ENCODE measurements at places on chromosomes 3 and 15.

- DNase-seq = no peak
These were observed 34.2 kb upstream of the TF start for GRCh38 chr3:133712017-133712416.

DNA sequence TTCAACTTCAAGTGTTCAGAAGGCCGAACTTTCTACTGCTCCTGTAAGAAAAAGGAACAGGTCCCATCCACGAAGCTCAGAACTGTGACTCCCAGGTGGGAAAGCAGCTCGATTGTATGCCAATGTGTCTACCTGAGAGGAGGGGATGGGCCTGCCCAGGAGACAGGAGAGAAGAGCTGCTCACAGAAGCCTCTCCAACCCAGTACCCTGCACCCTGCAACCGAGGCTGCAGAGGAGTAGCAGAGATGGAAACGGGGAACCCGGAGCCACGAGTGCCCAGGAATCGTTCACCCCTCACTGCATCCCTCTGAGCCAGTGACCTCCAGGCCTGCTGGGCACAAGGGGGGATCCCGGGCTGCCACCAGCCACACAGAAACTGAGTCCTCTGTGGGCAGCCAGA is 86.5 kb upstream of the PRR23E start:
- no peak for DNase-seq

GRCh38 chr3:190531406-190531805 is 17.5 kb downstream of the IL1RAP start:
- DNase-seq = no peak

- DNase-seq = no peak
These were observed 53.4 kb downstream of the FOXB1 start for GRCh38 chr15:60057554-60057953.

- no peak for DNase-seq
These were observed 62.4 kb upstream of the TNIK start for GRCh38 chr3:171522651-171523050.

- DNase-seq = no peak
These were observed 104.6 kb downstream of the IL1RAP start for GRCh38 chr3:190618330-190619030.

Measured in stimulated activated naive B cell treated with anti-CD40 and anti-IgM and Interleukin-4, amounts not matched to agents 10 μg/mL and 1 μg/mL and 100 μg/mL, for 72 hours (primary cell).